ENCODE measurements at places on chromosomes 5 and 9.

GRCh38 chr5:142938266-142938880 lies 168.2 kb downstream of the ARHGAP26 start:
- DNase-seq, result no peak

DNA sequence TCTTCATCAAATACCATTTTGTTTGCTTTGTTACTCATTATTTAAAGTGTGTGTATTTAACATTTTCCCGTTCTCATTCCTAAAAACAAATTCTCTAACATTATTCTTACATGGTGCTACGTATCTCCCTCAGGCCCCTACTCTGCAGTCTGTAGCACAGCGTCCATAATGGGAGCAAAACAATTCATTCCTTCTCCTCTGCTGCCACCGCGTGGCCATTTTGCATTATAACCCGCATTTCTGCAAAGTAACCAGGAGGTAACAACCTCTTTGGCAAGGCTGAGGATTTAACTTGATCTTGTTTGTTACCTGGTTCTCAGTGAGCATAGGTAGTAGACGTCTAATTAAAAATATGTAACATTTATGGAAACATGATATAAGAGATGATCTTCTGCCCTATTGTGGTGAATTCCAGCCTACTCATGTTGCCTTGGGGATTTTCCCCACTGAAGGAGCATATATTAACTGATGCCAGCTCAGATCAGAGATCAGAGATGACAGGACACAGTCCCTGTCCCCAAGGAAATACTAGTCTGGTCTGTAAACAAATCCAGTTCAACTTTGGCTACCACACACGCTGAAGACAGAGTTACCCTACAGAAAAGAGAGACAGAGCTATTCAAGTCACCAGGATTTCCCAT lies 10.5 kb downstream of the OR1K1 start:
- DNase-seq, result peak; percentile 55

DNA sequence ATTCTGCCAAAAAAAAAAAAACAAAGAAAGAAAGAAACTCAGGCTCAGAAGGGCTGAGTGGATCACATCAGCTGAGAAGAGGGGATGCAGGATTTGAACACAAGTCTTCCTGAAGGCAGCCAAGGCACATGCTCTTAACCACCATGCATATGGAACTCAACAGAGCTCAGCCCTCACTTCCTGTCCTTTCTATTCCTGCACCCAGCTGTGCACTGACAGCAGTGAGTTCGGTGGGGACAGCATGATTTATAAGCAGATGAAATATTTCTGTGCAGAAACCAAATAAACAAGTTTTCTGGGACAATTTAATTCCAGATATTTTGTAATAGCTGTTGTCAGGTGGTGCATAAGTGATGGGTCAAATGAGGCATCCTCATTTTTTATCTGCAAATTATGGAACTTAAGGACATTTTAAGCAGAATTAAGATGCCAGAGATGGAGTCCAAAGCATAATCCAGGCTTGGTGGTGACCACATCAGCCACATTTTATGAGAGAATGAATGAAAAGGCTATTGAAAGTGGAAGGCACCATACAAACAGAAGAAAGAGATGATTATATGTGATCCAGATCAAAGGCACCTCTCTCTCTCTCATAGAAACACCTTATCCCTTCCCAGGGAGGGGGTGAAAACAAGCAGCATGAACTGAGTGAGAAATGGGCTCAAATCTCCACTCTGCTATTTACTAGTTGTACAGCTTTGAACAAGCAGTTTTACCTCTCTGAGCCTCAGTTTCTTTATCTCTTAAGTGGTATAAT lies 303.6 kb upstream of the MSX2 start:
- no peak for DNase-seq

- DNase-seq, result no peak
These were observed 23.8 kb upstream of the IQGAP2 start for GRCh38 chr5:76379316-76379715.

- DNase-seq, result no peak
These were observed 108.7 kb downstream of the TRIM32 start for GRCh38 chr9:116795821-116796220.

GRCh38 chr5:79021753-79022152 lies 36.6 kb upstream of the ARSB start:
- DNase-seq, result no peak

DNA sequence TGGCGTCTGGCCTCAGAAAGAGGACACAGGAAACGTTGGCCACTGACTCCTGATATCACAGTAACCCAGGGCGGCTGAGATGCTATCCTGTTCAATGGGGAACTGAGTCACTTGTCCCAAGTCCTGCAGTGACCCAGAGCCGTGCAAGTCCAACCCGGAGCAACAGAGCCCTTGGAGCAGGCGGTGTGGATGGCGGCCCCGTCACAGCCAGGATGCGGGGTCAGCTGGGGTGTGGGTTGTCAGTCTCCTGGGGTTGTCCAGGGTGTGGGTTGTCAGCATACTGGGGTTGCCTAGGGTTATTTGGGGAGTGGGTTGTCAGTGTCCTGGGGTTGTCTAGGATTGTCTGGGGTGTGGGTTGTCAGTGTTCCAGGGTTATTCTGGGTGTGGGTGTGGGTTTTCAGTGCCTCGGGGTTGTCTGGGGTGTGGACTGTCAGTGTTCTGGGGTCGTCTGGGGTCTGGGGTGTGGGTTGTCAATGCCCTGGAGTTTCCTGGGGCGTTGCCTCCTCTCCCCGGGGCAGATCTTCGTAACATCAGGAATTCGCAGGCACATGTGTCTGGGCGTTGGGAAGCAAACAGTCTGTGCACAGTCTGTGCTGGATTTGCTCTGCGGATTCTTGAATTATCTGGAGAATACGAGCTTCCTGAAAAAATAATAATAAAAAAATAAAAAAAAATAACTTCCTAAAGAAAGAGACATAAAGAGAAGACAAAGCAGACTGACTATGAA lies 257.5 kb downstream of the PARP8 start:
- no peak for DNase-seq

DNA sequence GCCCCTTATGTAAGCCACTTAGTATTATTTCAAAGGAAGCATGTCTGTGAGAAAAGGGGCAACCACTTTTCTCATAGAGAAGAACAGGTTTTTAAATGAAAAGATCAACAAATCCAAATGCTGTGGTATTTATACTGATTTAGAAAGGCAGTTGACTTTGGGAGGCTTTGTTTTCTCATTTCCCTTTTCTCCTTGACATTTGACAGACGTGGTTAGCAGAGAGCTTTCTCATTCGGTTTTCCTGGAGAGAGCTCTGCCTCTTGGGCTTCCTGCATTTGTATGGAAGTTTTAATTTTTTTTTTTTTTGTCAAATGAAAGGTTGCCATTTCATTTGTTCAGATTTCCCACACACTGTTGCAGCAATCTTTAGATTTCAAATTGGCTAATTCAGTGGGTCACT lies 62.5 kb downstream of the EXOSC2 start:
- no peak for DNase-seq

- DNase-seq, result peak; percentile 17
These were observed 1.1 kb downstream of the HNRNPA0 start for GRCh38 chr5:137752905-137753690.

GRCh38 chr9:90970608-90971007 lies 169.0 kb downstream of the SYK start:
- DNase-seq, result no peak

DNA sequence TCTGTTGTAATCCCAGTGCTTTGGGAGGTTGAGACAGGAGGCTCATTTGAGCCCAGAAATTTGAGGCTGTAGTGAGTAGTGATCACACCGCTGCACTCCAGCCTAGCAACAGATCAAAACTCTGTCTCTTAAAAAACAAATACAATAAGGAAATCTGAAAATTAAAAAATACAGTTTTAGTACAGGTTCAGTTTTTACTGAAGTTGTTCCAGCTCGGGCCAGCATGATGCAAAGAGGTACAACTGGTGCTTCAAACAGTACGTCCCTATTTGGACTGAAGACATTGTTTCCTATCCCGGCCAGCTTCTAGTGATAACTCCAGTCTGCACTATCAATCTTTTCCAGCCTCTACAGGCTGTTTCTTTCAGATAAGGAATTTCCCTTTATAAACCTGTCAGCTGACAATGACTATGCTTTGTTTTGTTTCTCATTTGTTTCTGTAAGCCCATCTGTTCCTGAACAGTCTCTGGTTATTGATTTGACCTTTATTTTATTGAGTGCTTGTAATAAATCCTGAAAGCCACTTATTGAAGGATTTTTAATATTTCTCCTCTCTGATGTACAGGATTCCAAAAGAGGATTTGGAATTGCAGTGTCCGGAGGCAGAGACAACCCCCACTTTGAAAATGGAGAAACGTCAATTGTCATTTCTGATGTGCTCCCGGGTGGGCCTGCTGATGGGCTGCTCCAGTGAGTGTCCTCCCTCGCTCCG lies 41.9 kb downstream of the TJP2 start:
- no peak for DNase-seq

GRCh38 chr5:102922111-102922720 lies 167.1 kb downstream of the PAM start:
- no peak for DNase-seq

GRCh38 chr9:98547606-98548005 lies 161.1 kb downstream of the GABBR2 start:
- DNase-seq, result no peak

DNA sequence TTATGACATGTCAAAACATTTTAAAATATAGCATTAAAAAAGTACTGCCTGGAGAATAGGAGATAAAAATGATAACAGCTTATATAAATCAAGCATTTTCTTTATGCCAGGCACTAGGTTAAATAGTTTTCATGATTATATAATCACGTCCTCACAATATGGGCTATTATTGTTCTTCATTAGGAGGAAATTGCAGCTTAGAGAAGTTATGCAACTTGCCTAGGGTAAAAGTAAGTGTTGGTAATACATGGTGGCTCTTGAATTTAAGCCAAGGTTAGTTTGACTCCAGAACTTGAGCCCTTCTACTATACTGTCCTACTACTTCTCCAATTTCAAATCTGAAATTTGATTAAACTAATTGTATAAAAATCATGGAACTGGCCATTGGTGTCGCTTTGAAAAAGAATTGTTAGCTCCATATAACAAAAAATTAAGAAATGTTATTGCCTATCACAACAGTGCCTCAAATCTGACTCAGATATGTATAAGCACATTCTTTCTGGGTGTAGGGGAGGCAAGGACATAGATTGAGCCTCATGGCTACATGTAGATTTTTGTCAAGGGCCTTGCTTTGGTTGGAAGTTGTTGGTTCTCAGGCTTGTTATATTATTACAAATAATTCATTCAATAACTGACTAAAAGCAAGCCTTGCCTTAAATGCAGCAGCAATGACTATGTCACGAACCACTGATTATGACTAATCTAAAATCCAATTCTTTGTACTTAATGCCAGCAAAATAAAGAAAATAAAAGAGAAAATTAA lies 223.5 kb upstream of the DAB2 start:
- DNase-seq, result no peak

GRCh38 chr5:55991768-55992486 lies 2.8 kb downstream of the IL6ST start:
- no peak for DNase-seq

DNA sequence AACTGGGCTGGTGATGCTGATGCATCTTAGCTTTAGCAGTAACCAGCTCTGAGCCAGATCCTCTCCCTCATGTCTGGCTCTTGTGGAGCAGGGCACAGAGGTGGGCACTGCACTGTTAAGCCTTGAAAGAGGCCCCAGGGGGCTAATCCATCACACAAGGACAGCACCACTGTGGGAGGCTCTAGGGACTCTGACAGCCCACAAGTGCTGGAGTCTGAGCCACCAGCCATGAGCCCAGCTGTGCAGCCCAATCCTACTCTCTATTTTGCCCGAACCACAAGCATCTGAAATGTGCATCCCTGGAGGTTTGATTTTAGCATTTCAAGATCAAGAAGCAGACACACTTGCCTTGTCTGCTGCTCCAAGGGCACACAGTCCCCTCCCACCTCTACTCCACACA lies 407.1 kb upstream of the TRPC7 start:
- DNase-seq, result no peak

DNA sequence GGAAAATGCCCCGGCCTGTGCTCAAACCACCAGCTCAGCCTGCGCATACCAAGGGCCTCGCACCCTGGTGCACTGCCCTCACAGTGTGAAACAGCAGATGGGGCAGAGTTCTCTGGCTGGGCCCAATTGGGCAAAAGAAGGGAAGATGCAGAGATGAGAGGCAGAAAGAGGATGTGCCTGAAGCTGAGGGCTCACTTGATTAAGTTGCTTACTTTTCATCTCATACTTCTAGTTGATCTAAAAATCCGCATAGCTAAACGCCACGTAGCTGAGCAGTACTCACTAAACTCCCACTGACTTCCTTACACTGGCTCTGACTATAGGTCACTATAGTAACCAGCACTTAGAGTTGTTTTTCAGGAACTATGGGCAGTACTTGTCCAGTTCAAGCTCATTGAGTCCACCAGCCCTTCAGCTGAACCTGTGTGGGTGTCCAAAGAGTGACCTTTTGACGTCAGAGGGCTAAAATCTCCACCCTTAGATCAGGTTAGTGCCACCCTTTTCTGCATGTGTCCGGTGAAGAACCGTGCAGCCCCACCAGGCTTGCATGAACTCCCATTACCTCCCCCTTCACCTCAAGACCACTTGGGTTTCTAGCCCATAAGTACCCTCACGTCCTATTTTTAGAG lies 215.2 kb downstream of the AUH start:
- no peak for DNase-seq

- no peak for DNase-seq
These were observed 219.0 kb downstream of the AOPEP start for GRCh38 chr9:94945197-94946144.

DNA sequence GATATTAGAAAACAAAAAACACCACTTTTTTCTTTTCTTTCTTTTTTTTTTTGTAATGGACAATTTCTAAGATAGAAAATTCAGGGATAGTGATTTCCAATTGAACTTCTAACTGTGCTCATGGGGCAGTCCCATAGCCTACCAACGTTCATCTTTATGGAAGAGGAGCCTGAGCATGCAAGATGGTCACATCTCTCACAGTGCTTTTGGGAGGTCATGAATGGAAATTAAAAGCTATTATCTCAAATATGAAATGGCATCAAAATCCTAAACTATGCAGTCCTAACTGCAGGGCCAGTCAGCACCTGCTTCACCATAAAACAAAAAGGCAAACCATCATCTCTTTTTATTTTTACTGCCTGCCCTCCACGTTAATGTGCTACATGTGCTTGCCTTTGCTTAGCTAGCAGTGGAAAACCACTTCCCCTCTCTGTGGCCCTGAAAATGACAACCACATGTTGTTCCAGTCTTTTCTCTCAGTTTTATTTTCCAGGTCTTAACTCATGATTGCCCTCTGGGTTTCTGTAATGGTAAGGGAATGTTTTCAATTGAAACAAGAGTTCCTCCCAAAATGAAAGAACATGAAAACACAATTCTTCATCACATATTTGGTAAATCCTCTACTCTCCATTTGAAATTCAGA lies 16.7 kb downstream of the IFNB1 start:
- DNase-seq, result no peak

GRCh38 chr5:14869668-14870164 lies 1.9 kb downstream of the ANKH start:
- DNase-seq, result no peak

DNA sequence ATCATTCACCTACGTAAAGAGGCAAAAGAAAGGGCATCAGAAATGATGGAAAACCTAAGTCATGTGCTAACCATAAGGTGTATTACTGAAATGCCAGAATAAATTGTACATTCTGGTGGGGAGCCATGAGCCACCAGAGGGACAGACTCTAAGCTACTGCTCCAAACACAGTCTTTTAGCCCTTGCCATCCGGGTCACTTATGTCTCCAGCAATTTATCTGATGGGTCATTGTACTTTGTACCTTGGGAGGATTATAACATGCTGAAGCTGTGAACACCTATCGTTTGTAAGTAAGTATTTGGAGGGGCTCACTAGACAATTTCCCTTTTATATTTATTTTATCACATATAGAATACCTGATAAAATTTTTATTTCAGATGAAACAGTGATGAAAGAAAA lies 495.1 kb downstream of the KIF4B start:
- no peak for DNase-seq
